NCI-H510A treated with DMSO at 0.1 percent for 48 hours (cell line): ENCODE measurements at places on chromosomes 13 and 19.

DNA sequence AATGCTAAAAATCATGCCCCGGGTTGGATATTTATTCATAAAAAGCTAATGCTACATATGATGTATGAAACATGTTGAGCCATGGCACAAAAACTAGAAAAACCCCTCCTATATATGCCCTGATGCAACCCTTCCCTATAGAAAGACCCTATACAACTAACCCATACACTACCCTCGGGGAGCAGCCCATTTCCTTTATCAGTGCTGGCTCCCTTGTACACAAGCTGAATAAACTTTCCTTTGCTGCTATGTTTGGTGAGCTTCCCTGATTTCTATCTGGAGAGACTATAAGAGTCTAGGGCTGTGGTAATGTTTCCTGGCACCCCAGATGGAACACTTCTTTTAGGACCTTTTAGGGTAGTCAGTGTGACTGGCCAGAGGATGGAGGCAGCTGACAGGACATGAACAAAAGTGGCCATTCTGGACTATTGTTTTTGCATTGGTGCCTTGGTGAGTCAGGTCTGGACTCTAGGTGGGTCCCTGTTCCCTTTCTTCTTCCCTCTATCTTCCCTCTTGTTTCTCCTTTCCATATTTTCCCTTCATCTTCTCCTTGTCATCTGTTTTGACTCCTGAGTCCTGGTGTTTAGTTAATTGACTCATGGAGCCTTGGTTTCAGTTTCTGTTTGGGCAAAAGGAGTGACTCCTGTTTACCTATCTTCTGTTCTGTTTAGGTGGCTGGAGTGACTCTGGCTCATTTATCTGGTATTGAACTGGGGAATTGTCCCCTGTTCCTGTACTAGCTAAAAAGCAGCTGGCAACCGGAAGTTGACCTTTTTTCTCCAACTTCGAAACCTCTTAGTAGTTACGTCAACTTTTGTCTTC, 1321.8 kb upstream of the PCDH9 start:
- no peak for DNase-seq

DNA sequence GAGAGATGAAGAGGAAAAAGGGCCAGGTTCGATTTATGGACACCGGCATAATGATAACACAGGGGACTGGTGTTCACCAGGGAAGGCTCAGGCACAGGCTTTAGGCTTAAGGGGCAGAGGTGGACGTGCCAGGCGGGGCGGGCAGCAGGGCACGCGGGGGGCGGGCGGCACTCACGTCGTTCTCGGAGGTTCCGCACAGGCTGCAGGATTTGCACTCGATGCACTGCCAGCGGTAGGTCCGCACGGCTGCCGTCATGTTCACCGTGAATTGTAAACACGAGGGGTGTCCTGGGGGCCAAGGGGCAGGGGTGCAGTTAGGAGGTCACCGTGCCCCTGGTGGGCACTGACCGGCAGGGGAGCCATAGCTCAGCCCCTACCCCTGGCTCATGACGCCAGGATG, 10.6 kb downstream of the DPF1 start:
- DNase-seq = no peak

DNA sequence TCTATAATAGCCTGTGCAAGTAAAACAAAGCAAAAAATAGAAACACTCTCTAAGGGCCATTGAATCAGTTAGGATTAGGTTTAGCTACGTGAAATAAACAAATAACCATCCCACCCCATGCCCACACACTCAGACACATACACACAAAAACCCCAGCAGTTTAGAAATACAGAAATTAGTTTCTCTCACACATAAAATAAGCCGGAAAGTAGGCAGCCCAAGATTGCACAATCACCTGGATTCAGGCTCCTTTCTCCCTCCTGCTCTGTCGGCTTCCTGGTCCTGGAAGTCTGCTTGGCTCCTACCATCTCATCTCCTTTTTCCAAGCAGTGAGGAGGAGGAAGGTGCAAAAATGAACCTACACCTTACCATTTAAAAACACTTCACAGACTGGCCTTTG, 22.6 kb upstream of the USP12 start:
- no peak for DNase-seq

DNA sequence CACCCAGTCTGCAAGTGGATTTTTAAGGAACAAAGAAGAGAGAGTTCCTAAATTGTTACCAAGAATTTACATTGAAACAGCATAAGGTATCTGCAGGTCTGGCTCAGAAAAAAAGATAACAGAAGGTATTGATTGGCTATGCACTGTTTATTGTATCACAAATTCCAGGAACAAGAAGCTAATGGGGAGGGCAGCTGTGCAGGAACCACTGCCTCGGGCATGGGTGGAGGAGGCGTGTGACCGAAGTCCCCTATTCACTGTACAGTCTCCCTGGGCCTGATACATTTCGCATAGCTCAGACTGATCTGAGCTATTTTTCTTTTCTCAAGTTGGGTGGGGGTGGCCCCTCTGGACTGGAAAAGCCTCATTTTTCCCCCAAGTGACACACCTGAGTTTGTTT, 11.7 kb downstream of the NECTIN2 start:
- no peak for DNase-seq

- no peak for DNase-seq
Measured at GRCh38 chr13:110882972-110883371, 31.9 kb downstream of the ANKRD10 start.

GRCh38 chr13:111897178-111897845, 169.6 kb upstream of the SOX1 start:
- DNase-seq = no peak

DNA sequence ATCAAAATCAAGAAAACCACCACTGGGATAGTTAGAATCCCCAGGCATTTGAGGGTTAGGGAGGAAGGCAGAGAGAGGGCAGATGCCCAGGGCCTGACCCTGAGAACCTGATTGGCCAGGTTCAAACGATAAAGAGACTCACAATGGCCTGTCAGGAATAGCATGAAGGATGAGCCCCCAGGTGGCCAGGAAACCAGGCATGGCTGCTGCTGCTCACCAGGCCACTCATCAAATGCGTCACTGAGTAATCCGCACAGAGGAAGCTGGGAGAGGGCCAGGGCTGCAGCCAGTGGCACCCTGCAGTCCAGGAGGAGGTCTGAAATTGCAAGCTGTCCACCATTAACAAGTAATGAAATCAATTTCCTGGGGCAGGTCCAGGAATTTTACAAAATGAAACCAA, 111.3 kb downstream of the KATNAL1 start:
- DNase-seq = peak; percentile 45

DNA sequence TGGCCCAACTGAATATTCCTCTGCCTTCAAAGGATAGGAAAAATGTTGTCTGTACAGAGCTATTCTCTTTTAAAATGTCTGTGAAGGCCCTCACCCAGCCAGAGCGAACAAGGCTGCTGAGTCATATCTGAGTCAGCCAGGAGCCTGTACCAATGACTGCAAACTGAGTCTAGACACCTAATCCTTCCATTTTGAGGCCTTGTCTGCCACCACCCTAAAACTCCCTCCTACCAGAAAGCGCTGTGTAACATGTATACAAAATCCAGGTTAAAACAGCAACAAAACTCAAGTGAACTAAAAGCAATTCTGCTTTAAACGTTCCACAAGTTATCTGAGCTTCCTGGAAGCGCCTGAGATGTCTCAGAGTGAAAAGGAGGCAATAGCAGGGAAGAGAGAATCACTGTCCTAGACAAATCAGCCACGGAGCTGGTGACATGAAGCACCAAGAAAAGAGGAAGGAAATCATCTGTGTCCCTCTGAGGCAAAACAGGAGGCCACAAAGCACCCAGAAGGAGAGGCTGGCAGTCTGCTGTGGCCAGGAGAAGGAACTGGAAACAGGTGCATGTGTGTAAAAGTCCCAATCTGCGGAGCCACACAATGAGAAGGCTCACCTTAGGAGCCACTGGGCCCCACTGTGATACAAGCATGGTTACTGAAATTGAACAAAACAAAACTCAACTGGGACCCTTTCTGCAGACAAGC, 10.2 kb downstream of the DHRS12 start:
- DNase-seq = no peak

- DNase-seq = peak; percentile 83
Measured at GRCh38 chr19:45075301-45076028, 813 bp downstream of the ZNF296 start.

DNA sequence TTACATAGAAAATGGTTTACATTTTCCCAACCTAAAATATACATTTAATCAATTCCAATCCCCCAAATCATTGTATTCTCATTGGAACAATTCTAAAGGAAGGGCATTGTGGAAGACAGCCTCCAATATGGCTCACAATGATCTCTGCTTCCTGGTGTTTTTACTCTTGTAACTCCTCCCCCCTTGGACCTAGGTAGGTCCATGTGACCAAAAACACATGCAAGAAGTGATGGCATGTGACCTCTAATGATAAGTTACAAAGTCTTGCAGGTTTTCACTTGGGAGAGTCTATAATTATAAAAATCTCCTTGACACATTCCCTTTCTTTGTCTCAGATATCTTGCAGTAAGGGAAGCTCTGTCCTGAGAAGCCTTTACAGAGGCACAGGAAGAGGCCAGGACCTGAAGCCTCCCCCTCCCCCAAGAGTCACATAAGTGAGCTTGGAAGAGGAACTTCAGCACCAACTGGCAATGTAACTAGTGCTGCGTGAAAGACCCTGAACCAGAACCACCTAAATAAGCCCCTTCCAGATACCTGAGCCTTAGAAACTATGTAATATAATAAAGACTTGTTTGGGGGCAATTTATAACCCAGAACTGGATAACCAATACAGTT, 816.2 kb upstream of the ATXN8OS start:
- no peak for DNase-seq

DNA sequence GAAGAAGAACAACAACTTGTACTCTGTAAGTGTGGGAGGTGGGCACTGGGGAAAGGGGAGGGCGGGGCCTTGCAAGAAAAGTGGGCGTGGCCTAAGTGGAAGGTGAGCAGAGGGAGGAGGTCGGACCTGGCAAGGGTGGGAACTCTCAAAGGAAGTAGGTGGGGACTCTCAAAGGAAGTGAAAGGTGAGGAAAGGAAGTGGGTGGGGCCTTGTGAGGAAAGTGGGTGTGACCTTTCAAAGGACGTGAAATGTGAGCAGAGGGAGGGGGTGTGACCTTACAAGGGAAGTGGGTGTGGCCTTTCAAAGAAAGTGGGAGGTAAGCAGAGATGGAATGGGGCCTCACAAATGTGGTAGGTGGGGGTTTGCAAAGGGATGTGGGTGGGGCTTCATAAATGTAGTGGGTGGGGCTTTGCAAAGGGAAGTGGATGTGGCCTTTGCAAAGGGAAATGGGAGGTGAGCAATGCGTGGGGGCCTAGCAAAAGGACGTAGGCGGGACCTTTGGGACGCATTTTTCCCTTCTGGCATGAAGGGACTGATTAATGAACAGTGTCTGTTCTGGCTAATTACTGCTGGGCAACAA, 25.9 kb downstream of the ACSBG2 start:
- no peak for DNase-seq

- DNase-seq = no peak
Measured at GRCh38 chr13:108575430-108575829, 54.0 kb upstream of the MYO16 start.

- DNase-seq = no peak
Measured at GRCh38 chr13:74774264-74774663, 640.1 kb upstream of the KLF12 start.

GRCh38 chr19:21677696-21678418, 89.5 kb downstream of the ZNF100 start:
- DNase-seq = no peak

DNA sequence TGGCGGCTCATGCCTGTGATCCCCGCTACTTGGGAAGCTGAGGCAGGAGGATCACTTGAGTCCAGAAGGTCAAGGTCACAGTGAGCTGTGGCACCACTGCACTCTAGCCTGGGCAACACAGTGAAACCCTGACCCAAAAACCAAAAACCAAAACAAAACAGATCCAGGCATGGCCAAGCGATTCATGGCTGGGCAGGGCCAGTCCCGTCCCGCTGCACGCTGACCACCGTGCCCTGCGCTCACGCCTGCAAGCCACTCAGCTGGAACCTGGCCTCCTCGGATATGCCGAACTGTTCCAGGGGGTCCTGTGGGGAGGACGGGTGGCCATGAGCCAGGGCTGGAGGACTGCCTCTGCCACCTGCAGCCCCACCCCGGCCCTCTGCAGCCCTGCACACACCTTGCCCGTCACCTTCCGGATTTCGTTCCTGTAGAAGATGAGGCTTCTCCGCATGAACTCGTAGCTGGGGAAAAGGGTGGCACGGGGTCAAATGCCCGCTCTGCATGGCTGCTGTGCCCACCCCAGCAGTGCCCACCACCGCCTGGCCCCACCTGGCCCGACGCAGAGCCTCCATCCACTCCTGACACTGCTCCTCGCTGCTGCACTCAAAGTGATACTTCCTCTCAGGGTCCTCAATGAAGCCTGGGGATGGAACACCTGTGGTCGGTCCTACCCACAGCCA, 2.4 kb downstream of the PLEKHJ1 start:
- DNase-seq = no peak

GRCh38 chr19:5870986-5871394, 650 bp upstream of the FUT5 start:
- DNase-seq = no peak

DNA sequence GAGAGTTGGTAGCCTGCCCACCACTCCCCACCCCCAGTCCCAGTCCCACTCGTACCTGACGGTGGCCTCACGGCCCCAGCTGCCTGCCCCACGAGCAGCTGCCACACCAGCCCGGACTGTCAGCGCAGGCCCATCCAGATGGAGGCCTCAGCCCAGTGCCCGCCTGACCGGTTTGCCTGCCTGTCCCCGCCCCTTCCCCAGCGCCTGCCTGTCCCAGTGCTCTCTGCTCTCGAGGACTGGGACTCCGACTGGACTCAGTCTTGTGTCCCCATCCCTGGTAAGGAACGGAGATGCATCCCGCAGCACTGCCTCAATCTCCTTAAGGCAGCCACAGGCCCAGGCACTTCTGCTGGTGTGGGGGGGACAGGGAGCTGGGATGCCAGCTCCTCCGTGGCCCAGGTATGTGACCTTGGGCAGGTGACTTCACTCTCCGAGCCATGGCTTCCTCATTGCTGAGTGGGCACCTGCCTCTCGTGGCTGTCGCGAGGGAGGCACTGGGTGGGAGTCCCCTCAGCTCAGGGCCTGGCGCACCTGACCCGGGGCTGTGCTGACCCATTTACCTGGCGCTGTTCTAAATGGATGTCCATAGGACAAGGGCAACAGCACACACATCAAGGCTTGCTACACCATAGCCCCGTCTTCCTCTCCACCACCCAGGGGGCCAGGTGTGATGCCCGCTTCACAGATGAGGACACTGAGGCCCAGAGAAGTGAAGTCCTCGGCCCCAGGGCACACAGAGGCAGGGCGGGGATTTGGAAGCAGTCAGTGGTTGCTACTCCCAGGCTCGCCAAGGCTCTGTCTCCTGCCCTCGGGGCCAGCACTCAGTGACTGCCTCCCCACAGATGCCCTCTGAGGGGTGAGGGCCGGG, at the start of gene NKPD1:
Gene NKPD1 (minus strand): TSS at position 113 of the 868 bp plus-strand sequence. CDS start 832 bp downstream, outside the sequence.
- DNase-seq = peak; percentile 68

GRCh38 chr13:46684287-46685001, 112.5 kb downstream of the ESD start:
- DNase-seq = no peak

- DNase-seq = no peak
Measured at GRCh38 chr19:7904074-7905020, 670 bp downstream of the MAP2K7 start.
